Right renal pelvis (tissue), 4 donors: ENCODE measurements at places on chromosomes 4 and X. TPM values are rescaled to one million over a fixed set of nuclear protein-coding genes. Genes with fewer than 3 reads are reported as not detected.

Gene SPACA5B
- polyA plus RNA-seq, result not detected

Gene CPZ
- polyA plus RNA-seq, result 19.9 TPM

Gene TMEM35A
- polyA plus RNA-seq, result 8.3 TPM

Gene CLIC2
- 2.9 TPM for polyA plus RNA-seq

Gene CFAP99
- polyA plus RNA-seq, result 0.64 TPM

Gene SPANXA2
- polyA plus RNA-seq, result not detected

Gene SOWAHB
- 5.5 TPM for polyA plus RNA-seq

Gene CDX4
- polyA plus RNA-seq, result not detected
